Cortex of kidney (tissue), 1 donor: ENCODE measurements at places on chromosomes 11 and 22.

- DNase-seq = no peak
Observed at GRCh38 chr22:24315367-24315966, 44.8 kb downstream of the SPECC1L start.

- DNase-seq = no peak
Observed at GRCh38 chr11:9972989-9973388, 309.1 kb downstream of the SWAP70 start.

- no peak for DNase-seq
Observed at GRCh38 chr11:62544581-62545436, 1.8 kb downstream of the AHNAK start.

DNA sequence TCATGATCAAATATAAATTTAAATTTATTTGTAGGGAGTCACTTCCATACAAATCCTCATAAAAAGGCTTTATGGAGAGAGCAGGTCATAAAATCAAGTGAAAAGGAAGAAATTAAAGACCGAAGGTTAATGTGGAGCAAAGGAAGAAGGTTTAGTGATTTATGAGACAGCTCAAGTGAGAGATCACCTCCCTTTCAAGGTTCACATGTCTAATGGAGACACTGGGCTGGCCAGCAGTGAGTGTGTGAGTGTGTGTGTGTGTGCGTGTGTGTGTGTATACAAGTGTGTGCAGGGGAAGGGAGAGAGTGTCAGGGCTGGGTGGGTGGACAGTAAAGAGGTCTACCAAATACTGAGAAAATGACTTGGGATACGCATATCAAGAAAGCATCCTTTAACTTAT lies 251.2 kb downstream of the FAT3 start:
- no peak for DNase-seq

DNA sequence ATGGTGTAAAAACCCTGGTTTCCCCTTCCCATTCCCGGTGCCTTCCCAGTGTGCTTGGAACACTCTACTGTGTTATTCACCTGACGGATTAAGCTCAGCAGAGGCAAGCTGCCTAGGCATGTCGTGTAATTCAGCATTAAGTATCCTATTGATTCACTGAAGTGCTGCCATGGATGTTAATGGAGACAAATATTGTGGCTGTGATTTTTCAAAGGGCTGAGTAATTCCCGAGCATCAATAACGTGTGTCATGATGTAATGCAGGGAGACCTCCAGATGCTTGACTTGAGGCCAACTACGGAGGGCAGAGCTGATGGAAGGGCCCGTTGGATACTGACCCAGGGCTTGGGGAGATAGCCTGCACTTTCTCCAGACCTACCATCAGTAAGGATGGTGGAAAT lies 269.0 kb downstream of the ST3GAL4 start:
- no peak for DNase-seq

GRCh38 chr11:92393218-92393617 lies 168.6 kb downstream of the FAT3 start:
- no peak for DNase-seq

- DNase-seq = no peak
Observed at GRCh38 chr11:61694602-61694939, 14.4 kb downstream of the DAGLA start.

GRCh38 chr22:21106000-21106399 lies 60.3 kb downstream of the LRRC74B start:
- DNase-seq = no peak

- DNase-seq = no peak
Observed at GRCh38 chr22:39169797-39170466, 17.5 kb upstream of the CBX7 start.

- no peak for DNase-seq
Observed at GRCh38 chr11:129944696-129945095, 49.3 kb upstream of the NFRKB start.

DNA sequence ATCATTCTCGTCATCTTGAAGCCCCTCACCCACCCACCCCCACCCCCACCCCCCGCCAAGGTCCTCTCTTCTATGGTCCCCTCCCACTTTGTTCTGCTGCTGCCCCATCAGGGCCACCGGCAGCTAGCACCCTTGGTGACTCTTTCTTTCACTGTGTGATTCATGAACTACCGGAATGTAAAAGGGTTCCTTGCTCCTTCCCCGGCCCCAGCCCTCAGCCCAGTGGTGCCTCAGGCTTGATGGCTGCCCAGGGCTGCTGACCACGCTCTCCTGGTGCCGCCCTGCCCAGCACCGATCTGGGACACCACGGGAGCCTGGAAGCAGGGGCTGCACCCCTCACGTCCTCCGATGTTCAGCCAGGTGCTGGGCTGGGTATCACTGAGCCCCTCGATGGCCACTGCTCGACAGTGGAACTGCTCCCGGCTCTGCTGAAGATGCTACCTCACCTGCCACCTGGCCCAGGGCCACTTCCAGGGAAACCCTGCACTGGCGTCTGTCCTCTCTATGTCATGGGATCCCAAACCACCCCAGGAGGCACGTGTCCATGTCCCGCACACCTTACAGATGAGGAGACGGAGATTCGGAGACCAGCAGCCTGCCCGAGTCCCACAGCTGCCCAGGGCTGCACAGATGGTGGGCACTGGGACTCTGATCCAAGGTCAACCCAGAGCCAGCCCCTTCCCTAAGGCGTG lies 39.7 kb downstream of the IGLL5 start:
- no peak for DNase-seq

GRCh38 chr11:105034813-105035620 lies at the start of gene CASP1:
CASP1 (minus strand) TSS chr11:105035144; CDS start chr11:105035113, 31 bp downstream.
- no peak for DNase-seq

- DNase-seq = no peak
Observed at GRCh38 chr11:18748766-18749365, 22.9 kb upstream of the IGSF22 start.

DNA sequence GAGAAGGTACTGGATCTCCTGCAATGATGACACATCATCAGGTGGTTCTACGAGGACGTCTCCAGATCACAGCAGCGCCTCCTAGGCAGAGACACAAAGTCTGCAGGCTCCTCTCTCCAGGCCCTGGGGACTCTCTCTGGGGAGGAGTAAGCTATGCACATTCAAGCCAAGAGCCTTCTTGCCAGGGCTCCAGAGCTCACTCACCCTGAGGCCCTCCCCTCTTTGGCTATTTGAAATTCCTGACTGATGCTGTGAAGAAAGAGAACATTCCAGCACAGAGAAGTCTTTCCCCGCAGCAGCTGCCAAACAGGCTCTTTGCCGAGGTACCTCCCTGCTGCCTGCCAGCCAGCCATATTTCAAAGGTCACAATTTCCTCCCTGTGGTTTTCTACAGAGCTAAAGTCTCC lies 204.9 kb downstream of the CSNK2A3 start:
- no peak for DNase-seq

- no peak for DNase-seq
Observed at GRCh38 chr22:36239150-36239400, 252 bp downstream of the APOL2 start.

- no peak for DNase-seq
Observed at GRCh38 chr11:1230456-1231395, 7.9 kb downstream of the MUC5B start.
